Right hindlimb (tissue), 1 donor: ENCODE measurements at places on chromosomes 12 and 14.

- no peak for DNase-seq
These were observed 281.1 kb downstream of the ERC1 start for GRCh38 chr12:1272142-1272541.

DNA sequence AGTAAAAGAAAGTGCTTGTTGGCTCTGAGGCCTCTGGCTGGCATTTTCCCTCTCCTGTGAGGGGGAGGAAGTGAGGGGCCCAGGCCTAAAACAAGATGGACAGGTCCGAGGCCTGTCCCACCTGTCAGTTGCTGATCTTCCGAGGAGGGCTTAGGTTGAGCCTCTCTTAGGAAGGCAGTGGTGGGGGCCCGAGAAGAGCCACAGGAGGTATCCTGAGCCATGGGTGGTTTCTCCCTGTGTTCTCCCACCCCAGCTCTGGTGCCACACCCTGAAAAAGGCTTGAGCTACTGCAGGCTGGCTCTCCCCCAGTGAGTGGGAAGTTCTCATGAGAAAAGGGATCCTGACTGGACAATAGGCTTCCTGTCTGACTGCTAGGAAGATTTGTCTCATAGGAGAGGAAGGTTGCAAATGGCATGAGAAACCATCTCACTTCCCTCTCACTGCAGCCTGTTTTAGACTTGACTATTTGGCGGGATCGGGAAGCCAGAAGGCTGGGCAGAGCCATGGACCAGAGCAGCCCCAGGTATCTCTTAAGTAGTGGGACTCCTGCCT, 72.1 kb upstream of the SRSF5 start:
- DNase-seq = no peak

DNA sequence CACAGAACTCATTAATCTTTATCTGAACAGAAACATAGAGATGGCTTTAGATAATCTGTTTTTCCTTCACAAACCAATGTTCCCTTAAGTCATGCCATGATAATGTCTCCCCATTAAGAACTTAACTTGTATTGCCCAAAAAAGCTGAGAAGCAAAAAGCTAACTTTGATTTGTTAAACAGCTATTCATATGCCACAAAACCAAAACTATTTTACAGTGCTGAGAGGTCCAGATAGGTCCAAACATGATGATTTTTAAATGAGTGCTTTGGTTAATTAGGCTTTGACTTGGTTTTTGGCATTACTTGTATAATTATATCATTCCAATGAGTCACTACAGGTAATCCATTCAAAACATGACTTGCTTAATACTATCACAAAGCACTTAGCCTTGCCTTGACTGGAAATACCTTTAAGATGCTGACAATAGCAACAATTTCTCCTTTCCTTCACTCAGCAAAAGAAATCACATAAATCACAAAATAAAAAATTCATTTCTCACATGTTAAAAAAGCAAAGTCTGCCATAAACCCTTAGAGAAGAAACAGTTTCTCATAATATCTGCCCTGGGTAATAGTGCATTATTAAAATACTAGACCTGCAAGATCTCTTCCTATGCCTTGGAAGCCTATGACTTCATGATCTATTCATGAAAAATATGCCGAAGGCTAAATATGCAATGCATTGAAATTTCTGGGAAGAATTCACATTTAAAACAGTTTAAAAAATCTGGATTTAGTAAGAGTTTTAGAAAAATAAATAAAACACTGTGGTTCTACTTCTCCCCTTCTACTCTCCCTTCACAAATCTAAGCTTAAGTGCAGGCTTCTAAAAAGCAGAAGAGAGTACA, 52.0 kb upstream of the SAV1 start:
- no peak for DNase-seq

GRCh38 chr14:78172428-78172827, 2.3 kb downstream of the NRXN3 start:
- no peak for DNase-seq

DNA sequence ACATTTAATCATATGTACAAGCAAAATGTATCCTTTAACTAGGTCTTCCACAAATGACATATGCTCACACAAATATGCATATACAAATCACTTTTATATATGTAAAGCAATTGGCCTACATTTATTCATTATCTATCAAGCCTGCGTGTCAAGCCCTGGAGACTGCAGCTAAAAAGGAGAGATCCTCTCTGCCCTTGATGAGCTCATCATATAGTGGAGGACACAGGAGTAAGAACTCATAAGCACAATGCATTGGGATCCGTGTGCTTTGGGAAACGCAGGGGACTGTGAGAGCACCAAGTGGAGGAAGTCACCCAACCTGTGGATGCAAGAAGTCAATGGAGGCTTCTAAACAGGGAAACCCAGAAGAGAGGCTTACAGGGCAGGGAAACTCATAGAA, 735.7 kb downstream of the BCL11B start:
- no peak for DNase-seq

DNA sequence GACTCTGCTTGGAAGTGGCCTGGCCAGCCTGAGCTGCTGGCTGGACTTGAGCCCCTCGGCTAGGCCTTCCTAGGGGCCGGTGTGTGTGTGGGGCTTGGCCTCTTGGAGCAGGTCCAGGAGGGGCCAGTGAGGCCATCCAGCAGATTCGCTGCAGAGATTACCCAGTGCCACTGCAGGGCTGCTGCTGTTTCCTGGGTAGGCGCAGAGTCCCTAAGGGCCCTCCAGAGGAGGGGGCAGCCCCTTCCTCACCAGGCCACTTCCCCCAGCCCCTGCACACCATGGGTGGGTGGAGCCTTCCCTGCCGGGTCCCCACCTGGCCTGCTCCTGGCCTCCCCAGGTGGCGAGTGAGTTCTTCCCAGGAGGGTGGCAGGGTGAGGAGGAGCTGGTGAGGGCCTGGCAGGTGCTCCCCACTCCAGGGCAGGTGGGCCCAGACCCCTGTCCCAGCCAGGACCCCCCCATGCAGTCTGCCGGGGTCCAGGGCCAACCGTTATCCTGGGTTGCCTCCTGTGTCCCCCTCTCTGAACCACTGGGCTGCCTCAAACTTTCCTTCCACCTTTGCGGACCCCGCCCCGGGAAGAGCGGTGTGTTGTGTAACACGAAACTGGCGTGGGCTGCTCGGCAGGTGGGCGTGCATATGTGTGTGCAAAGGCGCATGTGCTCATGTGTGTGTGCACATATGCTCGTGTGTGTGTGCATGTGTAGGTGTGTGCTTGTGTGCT, 25.1 kb downstream of the ASPG start:
- peak; percentile 14 for DNase-seq

DNA sequence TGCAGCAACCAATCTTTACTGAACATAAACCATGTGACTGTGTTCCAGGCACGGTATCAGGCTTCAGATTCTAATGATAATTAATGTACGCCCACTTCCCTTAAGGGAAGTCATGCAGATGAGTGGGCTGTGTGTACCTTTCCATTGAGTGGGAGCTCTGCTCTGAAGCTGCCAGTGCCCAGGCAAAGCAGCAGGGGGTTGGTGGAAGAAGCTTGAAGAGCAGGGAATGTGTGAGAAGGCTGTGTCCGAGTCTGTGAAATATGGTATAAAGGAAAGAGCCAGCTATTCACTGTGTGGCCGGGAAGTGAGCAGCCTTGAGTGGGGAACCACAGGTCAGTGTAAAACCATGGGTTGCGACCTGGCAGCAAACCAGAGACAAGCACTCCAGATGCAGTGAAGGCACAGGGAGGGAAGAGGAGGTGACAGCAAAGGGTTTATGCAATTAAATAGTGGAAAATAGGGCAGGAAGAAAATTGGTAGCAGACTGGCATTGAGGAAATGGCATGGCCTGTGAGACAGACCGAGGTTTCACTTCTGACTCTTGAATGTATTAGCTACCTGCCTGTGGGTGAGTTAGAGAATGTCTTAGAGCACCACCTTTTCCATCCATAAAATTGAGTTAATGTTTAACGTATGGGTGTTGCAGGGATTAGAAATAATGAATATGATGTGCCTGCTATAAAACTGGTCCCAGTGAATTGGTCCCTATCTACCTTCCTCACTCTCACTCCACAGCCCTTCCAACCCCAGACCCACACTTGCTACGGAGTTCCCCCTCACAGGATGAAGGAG, 116.4 kb downstream of the NTF3 start:
- DNase-seq = no peak

GRCh38 chr14:105325716-105326567, 11.4 kb downstream of the PACS2 start:
- no peak for DNase-seq

DNA sequence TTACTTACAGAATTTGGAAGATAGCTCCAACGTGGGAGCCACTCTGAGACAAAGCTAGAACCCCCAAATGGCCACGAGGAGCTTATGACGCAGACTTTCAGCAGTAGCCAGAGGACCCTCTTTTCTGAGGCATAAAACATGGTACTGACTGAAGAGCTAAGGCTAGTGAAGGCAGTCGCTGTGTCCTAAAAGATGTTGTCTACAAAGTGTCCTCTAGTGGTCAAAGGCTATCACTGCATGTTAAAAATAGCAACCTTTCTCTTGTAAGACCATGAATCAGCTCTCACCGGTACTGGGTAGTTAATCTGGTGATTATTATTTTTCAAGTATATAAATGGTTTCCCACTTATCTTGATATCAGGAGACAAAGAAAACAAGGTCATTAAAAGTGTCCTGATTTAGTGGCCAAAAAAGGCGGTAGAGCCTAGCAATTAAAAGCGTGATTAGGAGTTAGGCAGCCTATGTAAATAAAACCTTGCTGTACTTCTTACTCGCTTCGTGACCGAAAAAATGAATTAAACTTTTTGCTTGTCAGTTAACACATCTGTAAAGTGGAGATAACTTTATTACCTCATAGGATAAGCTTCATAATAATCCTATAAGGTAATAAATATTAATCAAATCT, 47.0 kb upstream of the LGR5 start:
- peak; percentile 16 for DNase-seq

DNA sequence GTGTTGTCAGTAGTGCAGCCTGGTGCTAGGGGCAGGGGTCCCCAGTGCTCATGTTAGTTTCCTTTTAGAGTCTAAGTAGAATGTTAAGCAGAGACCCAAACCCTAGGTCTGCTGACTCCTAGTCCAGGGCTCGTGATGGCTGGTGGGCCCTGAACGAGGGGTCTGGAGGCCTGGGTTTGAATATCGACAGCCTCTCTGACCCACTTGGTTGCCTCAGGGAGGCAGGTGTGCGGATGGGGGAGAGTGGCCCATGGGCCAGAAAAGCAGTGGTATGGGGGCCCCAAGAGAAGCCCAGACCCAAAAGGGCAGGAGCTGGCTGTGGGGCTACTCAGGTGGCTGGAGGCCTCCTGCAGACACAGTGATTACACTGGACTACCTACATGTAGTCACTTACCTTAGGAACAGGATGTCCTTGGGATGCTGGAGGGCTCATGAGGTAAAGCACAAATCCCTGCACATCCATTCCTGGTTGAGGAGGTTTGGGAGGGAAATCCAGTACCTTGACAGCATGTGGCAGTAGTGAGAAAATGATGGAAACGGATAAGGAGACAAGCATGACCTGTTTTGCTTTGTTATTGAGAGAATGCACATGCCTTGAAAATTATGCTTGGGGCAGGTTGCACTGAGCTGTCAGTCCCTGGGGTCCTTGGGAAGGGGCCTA, 1.7 kb upstream of the SLC25A29 start:
- DNase-seq = no peak

GRCh38 chr12:109828754-109829511, 4.3 kb downstream of the TRPV4 start:
- DNase-seq = no peak

DNA sequence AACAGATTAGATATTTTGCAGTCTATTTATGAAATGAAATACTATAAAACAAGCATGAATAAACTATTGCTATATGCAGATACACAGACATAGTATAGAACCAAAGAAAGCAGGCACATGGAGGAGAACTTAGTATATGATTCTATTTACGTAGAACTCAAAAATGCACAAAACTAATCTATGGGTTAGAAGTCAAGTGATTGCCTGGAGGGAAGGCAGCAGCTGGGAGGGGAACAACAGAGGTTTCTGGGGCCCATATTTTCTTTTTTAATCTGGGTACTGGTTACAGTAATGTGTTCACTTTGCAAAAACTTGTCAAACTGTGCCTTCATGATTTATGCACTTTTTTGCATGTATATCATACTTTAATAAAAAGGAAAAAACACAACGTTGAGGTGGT, 202.0 kb downstream of the BCAT1 start:
- no peak for DNase-seq

GRCh38 chr12:473863-474577, 14.3 kb downstream of the B4GALNT3 start:
- DNase-seq = no peak

- no peak for DNase-seq
These were observed 32.0 kb upstream of the SIX1 start for GRCh38 chr14:60681271-60681670.

GRCh38 chr14:72352012-72352411, 419.8 kb downstream of the RGS6 start:
- DNase-seq = no peak

GRCh38 chr12:25584596-25584995, 31.5 kb upstream of the LMNTD1 start:
- no peak for DNase-seq

DNA sequence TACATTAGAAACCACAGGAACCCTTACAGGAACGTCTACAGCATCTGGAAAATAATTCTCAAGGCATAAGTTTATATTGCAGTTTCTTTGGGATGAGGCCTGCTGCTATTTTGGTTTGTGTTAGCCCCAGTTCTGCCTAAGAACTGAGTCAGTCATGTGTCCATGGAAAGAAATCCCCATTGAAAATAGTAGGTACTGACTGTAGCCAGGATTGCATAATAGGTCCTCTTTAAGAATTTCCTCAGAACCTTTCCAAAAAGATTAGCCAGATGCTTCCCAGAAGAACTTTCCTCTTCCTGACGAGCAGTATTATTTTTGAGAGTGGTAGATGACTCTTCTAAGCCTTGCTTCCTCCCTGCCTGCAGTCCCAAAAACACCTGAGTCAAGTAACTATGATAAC, 52.6 kb downstream of the RASSF8 start:
- no peak for DNase-seq
